ENCODE measurements at places on chromosomes 11 and 22.

DNA sequence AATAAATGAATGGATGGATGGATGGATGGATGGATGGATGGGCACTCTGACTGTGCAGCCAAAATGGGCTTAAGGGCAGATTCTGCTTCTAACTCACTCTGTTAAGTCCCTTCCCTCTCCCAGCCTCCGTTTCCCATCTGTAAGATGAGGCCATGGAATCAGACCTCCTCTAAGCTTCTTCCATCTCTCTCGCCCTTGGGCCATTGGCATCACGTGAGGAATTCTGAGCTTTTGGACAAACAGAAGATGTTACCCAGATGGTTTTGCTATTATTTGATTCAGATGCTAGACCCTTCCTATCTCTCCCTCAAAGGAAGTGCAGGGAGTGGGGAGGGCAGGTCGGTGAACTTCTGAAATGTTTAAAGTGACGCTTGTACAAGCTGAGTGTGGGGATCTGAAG, 4.0 kb upstream of the CYTH4 start:
- DNase-seq, result no peak

DNA sequence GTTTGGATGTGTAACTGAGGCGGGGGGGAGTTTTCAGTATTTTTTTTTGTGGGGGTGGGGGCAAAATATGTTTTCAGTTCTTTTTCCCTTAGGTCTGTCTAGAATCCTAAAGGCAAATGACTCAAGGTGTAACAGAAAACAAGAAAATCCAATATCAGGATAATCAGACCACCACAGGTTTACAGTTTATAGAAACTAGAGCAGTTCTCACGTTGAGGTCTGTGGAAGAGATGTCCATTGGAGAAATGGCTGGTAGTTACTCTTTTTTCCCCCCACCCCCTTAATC, 2.3 kb downstream of the MALAT1 start:
- DNase-seq, result no peak

DNA sequence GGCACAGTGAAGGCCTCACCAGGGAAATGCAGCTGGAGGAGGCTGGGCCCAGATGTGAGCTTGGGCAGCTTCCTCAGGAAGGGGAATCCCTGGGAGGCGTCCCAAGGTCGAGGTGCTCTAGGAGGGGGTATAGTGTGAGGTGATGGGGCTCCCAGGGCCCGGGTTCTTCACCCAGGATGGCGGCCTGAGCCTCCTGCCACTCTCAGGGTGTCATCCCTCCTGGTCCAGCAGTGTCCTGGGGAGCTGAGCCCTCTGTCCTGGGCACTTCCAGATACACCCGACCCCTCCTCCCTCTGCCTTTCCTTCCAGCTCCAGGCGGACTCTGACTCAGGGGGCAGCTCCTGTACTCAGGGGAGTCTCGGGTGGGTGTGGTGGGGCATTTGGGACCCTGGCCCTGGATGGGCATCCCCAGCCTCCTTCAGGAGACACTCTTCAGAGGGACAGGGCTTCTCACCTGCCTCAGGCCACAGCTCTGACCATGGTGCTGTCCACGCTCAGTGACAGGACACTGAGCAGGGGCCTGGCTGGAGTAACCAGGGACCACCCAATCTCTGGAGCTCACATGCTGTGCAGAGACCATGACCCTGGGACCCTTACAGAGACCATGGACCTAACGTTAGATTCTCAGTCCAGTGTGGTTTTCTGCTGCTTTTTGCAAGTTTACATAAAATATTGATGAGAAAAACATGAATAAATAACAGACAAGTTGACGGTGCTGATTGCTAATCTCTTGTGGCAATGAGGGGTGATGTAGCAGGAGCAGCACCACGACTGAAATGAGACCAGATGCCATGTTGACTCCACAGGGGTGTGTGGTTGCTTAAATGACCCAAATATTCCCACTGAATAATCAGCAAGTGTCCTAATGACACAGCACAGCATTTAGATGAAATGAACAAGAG, 101.9 kb downstream of the GGTLC2 start:
- DNase-seq, result no peak

GRCh38 chr11:2580571-2581001, 119.2 kb downstream of the KCNQ1OT1 start:
- peak; percentile 10 for DNase-seq

GRCh38 chr11:102110761-102111010, 439 bp downstream of the YAP1 start:
- peak; percentile 40 for DNase-seq

DNA sequence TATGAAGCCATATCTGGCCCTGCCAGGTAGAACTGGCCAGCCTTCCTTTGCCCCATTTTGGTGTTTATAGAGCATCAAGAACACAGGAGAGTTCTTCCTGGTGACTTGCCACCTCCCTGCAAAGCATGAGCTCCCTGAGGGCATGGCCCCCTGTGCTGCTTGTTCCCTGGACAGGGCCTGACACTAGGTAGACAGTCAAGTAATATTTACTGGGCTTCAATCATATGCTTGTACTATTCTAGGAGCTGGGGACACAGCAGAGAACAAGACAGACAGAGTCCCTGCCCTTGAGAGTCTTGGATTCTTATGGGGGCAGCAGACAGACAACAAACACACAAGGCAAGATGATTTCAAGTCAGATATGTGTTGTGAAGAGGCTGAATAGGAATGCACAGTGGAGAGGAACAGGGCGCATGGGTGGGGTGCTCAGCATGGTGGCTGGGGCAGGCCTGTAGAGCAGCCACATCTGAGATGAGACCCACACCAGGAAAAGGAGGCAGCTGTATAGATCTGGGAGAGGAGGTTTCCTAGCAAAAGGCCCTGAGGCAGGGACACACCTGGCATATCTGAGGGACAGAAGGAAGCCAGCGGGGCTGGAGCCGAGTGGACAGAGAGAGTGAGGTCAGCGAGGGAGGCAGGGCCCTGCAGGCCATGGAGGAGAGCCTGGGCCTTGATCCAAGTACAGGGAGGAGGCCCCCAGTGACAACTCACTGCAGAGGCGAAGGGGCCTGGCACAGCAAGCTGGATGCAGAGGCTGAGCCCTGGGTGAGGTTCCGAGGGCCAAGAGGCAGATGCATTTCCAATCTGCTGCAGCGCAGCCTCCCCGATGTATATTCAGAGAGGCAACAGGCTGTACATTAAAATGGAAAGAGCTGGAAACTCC, 10.2 kb upstream of the CBX6 start:
- DNase-seq, result no peak

- no peak for DNase-seq
Measured at GRCh38 chr11:88246696-88247095, 71.5 kb upstream of the RAB38 start.

- no peak for DNase-seq
Measured at GRCh38 chr11:134144744-134145143, 75.9 kb downstream of the JAM3 start.

All from activated B cell treated with CpG ODN at 0.5 μM for 24 hours (primary cell).